NCI-H1930 (cell line): ENCODE measurements at places on chromosomes 12 and 14.

DNA sequence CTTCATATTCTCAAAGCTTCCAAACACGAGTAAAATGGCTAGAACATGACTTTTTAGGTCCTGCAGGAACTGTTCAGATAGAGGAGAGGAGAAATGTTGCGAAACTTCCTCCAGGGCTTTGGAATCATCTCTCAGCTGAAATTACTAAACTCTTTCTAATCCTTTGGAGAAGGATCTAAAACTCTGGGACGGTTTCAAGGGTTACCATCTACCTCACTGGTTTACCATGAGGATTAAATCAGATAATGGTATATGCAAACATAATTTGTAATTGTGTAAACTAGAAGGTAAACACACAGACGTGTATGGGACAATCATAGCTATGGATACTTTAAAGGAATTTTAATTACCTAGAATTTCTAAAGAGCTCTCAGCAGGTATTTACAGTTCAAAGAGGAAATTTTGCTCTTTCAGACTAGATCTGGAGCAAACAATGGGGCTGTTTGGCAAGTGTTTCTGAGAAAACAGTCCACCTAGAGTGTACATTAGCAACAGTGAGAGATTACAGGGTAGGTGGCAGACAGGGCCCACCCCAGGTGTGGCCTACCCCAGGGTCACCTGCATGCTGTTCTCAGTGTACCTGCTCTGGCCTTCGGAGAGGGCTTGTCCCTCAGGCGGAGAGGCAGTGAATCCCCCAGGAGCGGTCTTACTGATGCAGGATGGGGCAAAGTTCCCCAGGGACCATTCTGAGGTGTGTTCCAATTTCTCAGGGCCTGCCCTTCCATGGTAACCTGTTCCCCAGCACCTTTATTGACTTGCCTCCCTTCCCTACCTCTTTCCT is 124.7 kb upstream of the MAX start:
- DNase-seq, result no peak

GRCh38 chr12:1930803-1931597 is 12.5 kb upstream of the CACNA2D4 start:
- no peak for DNase-seq

DNA sequence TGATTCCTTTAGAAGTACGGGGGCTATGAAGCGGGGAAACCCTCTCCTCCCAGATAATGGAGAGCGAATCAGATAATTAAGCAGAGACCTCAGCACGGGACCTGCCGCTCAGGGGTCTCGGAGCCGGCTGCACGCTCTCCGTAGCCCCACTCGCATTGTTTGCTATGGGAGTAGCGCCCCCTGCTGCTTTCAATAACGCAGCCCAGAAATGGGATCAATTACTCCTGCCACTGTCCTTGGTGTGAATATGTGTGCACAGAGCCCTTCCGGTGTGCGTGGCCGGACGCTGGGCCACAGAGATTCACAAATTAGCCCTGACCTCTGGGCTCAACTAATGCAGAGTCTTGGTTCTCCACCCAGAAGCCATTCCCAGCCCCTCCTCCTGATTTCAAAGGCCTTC is 76.4 kb upstream of the TMEM132C start:
- DNase-seq, result peak; percentile 51

GRCh38 chr12:110533607-110534006 is 31.5 kb downstream of the RAD9B start:
- no peak for DNase-seq

GRCh38 chr12:99983456-99984258 is 1.1 kb downstream of the ANKS1B start:
- DNase-seq, result no peak

DNA sequence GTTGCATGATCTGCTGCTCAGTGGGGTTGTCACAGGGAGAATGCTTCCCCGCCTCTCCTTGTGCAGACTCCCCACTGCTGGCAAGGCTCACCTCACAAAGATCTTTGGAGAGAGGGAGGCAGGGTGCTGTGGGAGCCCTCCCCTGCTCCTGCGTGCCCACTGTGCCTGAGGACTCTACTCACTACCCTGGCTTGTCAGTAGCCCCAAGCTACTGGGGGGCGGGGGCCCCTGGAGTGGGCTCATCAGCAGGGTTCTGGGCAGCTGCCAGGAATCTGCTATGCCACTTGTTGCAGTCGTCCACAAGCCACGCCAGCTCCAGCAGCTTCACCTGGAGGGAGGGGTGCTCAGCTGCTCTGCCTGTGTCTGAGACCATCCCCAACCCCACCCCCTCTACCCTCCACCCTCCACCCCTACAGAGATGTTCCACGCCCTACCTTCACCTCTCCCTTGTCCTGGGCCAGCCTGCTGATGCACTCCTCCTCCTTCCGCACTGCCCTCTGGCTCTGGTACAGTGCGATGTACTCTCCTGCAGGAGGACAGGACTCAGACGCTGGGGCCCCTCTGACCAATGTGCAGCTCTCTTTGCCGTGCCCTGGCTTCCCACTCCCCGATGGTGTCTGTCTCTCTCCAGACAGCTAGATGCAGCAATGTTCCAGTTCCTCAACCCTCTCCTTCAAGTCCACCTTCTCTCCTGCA is 14.2 kb upstream of the BLTP3B start:
- no peak for DNase-seq
